Smooth muscle cell of the brain vasculature (primary cell): ENCODE measurements at places on chromosomes 12 and 14.

GRCh38 chr12:120125792-120126634, 9.5 kb upstream of the RAB35 start:
- no peak for DNase-seq

- no peak for DNase-seq
Observed at GRCh38 chr14:104689109-104689880, at the start of gene INF2. Gene INF2 (plus strand): TSS chr14:104689618. CDS start chr14:104701366, 11,748 bp downstream.

DNA sequence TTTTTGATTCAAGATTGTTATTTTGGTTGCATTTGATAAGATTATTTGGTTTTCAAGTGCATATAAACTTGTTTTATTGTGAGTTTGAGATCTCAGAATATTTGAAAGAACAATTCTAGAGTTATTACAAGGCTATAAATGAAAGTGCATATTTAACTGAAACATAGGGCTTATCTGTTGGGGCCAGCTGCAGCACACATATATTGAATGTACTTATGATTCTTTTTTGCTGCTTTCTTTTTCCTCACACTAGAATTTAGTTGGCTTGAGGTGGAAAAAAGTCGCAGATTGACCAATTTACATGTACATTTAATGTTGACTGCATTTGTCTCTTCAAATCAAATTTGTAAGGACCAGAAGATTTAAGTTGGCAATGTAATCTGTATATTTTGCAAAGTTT, 88.0 kb downstream of the PCNX1 start:
- no peak for DNase-seq

DNA sequence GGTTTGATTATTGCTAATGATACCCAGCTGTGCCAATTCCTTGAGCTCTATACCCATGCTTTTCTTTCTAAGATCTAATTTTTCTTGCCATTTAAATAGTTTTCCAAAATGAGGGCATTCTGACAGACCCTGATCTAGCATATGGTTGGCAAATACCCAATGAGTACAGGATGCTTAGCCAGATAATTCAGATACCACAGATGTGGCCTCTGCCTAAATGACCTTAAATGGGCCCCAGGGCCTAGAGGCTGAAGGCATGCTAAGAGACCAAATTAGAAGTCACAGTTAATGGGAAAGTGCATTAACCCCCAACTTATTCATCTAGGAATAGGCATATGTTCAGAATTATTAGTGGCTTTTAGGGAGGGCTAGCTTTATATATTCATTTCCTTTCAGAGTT, 122.3 kb upstream of the CNOT2 start:
- DNase-seq, result no peak

DNA sequence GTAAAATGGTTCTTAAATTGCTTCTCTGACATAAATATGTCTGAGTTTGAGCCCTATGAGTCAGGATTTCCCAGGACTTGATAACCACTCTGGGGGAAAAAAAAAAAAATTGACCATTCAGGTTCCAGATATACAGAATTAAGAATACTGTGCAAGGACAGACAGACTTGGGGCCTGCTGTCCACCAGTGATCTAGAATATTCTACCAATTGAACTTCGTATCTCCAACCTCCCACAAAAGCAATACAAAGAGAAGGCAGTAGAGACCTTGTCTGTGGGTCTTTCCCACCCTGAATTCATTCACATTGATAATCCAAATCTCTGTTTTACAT, 4.1 kb downstream of the SINHCAF start:
- no peak for DNase-seq

- DNase-seq, result peak; percentile 1
Observed at GRCh38 chr12:121005346-121005815, 10.9 kb downstream of the C12orf43 start.

GRCh38 chr14:76112889-76113624, 38.7 kb upstream of the GPATCH2L start:
- DNase-seq, result no peak

GRCh38 chr14:104732355-104732804, 8.4 kb downstream of the ADSS1 start:
- no peak for DNase-seq

- no peak for DNase-seq
Observed at GRCh38 chr12:56141946-56142784, 10.2 kb upstream of the MYL6B start.

DNA sequence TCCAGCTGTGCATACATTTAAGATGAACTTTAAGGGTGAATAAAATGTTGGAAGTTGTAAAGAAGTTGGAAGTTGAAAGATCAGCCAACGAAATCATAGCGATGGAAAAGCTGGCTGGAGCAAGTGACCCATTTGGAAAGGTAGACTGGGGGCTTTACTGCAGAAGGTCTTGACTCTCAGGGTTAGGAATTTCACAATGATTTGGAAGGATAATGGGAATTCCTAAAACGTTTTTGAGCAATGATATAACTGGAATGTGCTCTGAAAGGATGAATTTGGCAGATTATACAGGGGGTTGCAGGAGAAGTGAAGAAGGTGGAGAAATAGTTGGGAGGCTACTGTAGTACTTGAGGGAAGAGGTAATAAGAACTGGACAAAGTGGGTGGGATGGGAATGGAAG, 27.4 kb downstream of the EMP1 start:
- DNase-seq, result no peak

DNA sequence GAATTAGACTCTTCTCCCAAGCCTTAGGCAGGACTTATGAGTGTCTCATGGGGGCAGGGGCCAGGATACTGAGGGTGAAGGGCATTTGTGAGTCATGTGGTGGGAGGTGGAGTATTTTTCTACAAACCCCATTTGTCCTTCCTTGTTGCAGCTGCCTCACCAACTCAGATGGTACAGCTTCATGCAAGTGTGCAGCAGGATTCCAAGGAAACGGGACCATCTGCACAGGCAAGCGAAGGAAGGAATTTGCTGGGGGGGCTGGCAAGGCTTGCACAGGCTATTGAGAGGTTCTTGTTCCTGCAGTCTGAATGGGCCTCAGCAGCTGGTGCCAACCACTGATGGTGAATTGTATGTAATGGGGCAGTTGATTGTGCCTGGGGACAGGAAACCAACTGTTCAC, 125.1 kb downstream of the STAB2 start:
- DNase-seq, result no peak

- DNase-seq, result peak; percentile 33
Observed at GRCh38 chr12:85866986-85867776, 6.9 kb upstream of the NTS start.

DNA sequence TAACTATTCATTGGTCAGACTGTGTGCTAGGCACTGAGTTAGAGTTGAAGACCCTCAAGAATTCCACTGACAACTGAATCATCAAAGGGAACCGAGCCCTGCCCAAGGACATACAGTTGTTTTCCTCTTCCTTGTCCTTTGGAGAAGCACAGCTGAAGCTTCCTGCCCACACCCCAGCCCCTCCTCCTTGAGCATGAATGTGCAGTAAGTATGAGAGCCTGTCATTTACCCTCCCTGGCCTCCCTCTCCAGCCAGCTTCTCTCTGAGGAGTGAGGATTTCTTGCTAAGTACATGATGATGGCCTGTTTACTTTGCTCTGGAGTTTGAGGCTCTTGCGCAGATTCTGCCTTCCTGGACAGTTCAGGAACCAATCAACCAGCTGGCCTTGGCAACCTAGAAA, 235.2 kb downstream of the CACNA1C start:
- no peak for DNase-seq

DNA sequence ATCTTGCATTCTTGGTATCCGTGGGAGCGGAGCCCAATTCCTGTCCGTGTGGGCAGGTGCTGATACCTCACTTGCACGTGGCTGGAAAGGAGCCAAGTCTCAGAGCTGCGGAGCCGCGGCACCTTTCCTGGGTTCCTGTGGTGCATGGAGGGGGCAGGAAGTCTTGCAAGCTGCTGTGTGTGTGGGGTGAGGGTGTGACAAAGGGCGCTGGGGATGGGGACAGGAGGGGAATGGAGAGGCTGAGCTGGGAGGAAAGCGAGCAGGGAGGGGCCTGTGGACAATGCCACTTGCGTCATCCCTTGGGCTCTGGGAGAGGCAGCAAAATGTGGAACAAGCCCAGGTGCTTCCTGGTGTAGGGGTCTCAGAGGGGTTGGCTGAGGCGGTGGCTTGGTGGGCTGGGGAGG, 86.7 kb downstream of the CALM1 start:
- no peak for DNase-seq

DNA sequence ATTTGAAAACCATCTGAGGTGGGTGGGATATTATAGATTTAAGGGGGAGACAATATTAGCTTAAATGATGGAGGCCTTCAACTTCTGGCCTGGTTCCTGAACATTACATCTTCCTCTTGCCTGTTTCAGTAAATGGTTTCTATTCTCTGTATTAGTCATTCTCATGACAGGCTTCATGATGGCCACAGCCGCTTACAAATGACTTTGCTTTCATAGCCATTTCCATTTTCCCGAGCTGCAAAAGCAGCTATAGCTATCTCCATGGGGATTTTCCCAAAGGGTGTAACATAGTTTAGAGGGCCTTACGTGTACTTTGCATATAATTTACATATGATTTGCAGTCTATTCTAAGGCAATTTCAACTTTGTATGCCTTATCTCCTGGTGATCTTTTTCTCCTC, 121.8 kb downstream of the NRXN3 start:
- DNase-seq, result no peak

DNA sequence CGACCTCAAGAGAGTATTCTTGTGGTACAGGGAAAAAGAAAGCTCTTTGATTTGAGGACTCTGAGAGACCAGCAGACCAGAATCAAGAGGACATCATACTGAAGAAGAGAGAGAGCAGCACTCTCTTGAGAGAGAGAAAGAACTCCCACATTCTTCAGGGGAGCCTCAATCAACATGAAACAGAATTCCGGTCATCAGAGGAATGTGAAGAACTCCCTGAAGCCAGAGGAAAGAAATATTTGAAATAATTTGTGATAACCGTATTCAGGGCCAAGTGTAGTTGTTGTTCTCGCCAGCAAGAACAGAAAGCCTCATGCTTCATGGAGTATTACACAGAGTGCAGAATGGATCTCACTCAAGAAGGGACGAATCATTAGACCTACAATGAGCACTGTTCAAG, 363.8 kb upstream of the TMEM132C start:
- DNase-seq, result no peak

- no peak for DNase-seq
Observed at GRCh38 chr12:91991399-91992187, 154.1 kb downstream of the BTG1 start.

DNA sequence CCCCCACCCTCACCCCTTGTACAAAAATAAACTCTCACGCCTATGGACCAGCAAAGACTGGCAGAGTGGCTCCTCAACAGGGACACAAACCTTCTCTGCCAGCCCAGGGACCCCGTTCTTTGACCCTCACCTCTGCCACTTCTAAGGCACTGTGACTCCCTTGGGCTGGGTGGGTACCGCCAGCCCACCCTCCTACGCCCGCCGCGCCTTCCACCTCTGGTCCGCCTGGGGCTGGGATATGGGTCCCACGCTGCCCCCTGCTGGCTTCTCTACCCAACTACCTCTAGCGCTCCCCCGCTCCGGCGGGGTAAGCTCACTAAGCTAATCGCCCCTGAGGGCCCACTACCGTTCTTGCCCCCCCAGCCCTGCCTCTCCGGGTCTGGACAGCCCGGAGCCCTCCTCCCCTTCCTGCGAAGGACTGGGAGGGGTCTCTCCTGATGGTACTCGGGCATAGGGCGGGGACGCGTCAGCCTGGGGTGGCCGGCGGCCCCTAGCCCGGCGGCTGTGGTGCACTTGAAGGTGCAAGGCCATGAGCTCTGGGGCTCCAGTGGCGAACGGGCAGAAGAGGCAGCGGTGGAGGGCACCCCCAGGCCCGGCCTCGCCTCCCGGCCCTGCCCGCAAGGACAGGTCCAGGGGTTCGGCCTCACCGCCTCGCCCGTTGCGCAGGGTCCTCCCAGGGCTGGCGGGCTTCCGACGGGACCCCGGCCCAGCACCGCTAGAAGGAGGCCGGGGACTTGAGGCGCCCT, 8.1 kb downstream of the ZNF219 start:
- no peak for DNase-seq

GRCh38 chr14:41568979-41569378, 37.7 kb upstream of the LRFN5 start:
- no peak for DNase-seq

DNA sequence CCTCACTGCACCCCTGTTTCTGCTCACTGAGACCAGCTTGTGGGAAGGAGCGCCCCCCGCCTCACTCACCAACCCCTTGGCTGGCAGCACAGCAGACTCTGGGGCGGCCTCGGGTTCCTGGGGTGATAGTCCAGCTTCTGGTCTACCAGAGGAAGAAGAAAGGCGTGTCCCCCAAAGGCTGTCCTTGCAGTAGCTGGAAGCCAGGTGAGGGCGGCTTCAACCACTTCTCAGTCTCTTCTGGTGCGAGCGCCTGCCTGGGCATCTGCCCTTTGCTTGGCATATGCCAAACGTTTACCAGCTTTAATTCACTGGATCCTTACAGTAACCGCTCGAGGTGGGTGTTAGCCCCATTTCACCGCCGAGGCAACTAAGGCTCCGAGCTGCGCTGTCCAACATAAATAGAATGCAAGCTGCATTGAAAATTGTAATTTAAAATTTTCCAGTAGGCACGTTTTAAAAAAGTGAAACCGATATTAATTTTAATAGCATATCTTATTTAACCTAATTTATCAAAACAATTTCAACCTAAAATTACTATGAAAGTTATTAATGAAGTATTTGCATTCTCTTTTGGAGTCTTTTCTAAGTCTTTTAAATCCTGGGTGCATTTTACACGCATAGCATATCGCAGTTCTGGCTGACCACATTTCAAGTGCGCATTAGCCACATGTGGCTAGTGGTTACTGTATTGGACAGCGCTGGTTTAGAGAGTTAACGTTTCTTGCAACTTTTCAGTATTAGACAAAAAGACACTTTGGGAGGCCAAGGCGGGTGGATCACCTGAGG, 872 bp downstream of the FAM177A1 start:
- DNase-seq, result no peak

- no peak for DNase-seq
Observed at GRCh38 chr12:111067498-111067897, 147.1 kb upstream of the MYL2 start.

- DNase-seq, result no peak
Observed at GRCh38 chr14:68753690-68754089, 39.2 kb downstream of the ZFP36L1 start.

DNA sequence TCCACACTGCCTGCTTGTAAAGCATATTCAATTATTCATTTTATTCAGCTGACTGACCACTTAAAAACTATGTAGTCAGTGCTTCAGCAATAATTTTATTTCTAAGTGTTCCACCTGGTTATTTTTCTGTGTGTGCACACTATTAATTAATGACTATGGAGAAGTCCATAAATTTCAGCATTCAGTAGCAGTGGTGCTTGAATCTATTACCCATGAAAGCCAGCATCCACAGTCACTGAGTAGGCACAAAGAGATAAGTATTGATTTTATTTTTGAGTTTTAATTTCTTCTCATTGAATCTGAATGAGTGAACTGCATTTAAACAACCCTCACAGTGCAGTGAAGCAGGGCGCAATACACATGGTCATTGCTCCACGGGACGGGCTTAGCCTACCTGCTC, 643.1 kb downstream of the GALC start:
- DNase-seq, result no peak
